Activated naive CD4-positive, alpha-beta T cell (primary cell): ENCODE measurements at places on chromosomes 11 and 22.

DNA sequence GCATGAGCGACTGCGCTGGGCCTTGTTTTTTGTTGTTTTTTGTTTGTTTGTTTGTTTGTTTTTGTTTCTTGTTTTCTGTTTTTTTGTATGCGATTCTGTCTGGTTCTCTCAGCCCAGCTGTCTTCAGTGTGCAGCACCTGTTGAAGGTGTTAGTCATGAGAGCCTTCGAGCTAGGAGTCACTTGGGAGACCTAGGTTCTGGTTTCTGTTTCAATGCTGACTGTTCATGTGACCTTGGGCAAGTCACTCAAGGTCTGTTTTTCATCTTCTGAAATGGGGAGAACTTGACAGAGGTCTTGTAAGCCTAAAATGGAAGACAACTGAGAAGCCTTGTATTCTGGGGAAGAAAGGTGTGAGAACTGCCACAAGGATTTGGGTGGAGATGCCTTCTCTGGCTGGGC, 1.8 kb downstream of the DCPS start:
- DNase-seq = no peak

- DNase-seq = no peak
Measured at GRCh38 chr11:45382133-45382878, 96.2 kb upstream of the SYT13 start.

GRCh38 chr11:91932151-91932821, 292.3 kb upstream of the FAT3 start:
- no peak for DNase-seq

DNA sequence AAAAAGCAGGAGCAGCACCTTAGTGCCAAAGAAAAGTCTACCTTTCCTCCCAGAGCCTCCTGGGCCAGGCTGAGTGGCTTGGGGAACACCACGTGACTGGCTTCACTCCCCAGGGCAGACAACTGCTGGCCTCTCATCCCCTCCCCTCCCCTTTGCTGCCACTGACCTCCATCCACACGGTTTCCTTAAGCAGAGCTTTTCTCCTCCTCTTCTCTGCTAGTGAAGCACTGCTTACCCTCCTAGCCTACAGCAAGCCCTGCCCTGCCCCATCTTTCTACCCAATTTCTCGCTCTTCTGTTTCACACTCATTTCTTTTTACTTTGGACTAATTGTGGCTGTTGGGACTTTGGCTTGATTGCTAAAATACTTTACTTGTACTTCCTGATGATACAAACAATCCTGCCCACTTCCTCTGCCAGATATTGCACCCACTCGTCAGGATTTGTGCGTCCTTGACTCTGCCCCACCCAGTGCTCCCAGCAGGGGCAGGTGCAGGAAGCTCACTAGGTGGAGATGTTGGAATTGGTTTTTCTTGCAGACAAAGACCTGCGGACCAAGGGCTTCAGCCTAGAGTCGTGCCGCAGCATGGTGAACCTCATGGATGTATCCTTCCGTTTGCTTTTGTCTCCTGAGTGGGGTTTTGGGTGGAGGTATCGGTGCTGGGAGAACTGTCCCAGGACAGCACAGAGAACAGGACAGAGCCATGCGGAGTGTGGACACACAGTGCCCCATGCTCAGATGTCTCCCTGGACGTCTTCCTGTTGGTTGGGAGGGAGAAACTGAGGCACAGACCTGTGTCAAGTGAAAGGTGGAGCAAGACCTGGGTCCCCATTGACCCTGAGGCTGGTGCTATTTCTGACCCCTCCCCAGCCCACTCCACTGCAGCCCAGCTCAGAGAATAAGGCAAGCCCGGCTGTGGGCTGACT, 27.3 kb downstream of the CAPN1 start:
- no peak for DNase-seq

DNA sequence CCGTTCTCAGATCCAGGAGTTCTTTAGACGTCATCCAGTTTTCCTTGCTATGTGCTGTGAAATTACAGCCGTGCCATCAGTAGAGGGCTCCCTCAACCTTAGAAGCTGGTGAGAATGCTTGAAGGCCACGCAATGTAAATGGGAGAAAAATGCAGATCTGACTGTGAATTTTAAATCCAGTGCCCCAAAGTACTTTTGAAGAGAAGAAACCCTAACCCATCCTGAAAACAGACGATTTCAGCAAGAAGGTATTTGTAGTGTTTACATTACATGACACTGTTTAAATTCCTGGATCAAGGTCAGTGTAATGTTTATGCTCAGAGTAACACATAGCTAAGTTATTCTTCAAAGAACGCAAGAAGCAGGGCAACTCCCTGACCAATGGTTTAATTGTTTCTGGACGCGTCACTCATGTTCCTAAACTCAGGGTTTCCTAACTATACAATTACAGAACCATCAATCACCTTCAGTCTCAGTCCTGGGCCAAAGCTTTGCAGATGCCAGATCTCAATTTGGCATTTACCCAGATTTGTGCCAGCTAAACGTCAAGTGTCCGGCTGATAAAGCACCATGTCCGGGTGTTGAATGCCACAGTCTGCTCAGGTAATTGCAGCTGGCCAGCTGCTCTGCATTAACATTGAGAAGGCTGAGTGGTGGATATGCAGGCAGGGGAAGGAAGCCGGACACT, 38.2 kb downstream of the ADAMTS8 start:
- DNase-seq = no peak

GRCh38 chr11:28863422-28863821, 755.2 kb downstream of the METTL15 start:
- no peak for DNase-seq

- no peak for DNase-seq
Measured at GRCh38 chr22:43888740-43889139, 3.1 kb downstream of the PNPLA5 start.

DNA sequence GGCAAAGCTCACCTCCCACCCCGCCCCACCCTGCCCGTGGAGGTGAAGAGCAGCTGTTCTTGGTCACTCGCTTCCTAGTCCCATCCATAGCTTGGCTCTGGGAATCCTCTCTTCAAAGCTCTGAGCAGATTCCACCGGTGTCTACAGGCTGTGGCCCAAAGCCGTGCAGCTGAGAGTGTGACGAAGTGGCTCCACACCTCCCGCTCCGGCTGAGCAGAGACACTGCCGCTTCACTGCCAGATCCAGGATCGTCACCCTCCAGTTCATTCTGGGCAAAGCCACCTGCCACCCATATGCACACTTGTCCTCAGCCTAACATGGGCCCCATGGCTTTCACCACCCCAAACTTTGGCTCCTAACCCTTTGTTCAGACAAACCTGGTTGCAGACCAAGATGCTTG, 532.9 kb upstream of the B3GAT1 start:
- no peak for DNase-seq

- no peak for DNase-seq
Measured at GRCh38 chr11:81359476-81359875, 1374.2 kb downstream of the FAM181B start.

- no peak for DNase-seq
Measured at GRCh38 chr11:93648158-93648557, 13.3 kb upstream of the CEP295 start.

DNA sequence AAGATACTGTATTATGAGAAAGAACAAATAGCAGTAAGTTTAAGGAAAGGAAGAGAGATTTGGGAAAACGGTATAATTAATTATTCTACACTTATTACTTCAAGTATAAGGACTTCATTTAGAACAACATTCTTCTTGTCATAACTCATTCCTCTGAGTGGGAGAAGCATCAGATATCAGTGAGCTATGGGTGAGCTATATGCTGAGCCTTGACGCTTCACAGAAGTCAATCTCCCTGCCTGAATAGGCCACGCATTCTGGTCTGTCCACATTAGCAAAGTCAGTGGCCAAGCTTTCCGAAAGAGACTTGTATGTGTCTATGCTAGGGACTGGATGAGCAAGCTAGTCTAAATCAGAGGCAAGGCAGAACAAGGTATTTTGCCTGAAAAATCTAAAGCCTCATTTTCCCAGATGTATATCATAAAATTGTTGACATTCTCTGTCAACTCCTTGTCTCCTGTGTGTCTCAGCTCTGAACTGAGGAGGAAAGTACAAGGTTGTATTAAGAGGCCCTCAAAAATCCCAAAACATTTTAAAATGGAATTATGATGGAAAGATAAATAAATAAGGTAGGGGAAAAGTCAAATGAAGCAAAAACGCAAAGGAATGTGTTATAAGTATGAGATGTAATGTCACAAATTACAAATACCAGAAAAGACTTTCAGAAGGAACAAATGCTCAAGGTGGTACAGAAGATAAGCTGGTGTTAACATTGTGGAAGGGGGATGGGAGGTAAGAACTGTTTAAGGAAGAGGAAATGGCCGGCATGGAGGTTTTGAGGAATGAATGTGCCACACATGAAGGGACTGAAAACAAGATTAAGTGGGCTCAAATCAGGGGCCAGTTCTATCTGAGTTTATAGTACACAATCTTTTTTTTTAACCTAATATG, 1.4 kb downstream of the OR52N2 start:
- no peak for DNase-seq

DNA sequence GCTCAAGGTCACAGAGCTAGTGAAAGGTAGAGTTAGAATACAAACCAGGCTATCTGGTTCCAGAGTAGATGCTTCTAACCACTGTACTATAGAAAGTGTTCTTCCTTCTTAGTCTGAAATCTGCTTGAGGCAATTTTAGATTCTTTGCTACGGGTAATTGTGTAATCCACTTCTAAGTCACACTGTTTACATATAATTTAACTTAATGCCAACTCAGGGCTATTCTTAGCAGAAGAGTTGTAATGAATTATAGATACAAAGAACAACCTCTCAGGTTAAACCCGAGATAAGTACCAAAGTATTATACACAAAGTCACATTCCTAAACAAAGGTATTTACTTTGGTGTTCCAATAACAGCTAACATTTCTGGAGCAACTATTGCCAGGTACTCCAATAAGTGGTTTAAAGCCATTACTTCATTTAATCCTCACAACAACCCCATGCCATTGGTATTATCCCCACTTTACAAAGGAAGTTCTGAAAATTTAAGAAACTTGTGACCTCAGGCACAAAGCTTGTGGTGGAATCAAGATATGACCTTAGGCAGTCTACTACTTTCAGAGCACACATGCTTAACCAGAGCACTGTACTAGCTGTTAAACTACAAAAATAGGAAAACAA, 31.1 kb upstream of the DDI1 start:
- no peak for DNase-seq

DNA sequence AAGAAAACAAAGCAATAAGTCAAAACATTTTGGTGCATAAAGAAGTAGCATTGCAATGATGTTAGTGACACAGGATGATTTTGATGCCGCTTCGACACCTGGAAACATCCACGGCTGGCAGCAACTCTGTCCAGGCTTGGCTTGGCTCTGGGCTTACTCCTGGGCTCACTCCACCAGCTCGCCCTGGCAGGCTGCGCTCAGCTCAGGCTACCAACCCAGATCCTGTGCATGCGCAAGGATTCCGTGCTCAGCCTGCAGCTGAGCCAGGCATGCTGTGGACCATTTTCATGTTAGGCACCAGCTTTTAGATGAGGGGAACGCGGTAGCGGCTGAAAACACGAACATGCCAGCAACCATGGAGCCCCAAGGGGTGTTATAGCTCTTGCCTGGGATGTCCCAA, 66.0 kb downstream of the SLC25A17 start:
- DNase-seq = no peak

DNA sequence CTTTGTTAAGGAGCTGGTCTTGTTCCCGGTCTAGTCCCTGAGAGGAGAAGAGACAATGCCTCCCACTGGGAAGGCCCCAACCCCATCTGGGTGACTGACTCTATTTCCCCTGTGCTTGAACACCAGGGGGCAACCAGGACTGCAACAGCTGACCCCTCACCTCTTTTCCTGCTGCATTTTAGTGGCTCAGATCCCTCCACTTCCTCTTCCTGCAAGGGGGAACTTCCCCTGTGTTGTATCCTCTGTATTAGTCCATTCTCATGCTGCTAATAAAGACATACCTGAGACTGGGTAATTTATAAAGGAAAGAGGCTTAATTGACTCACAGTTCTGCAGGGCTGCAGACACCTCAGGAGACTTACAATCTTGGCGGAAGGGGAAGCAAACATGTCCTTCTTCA, 84.3 kb upstream of the LMO1 start:
- no peak for DNase-seq

DNA sequence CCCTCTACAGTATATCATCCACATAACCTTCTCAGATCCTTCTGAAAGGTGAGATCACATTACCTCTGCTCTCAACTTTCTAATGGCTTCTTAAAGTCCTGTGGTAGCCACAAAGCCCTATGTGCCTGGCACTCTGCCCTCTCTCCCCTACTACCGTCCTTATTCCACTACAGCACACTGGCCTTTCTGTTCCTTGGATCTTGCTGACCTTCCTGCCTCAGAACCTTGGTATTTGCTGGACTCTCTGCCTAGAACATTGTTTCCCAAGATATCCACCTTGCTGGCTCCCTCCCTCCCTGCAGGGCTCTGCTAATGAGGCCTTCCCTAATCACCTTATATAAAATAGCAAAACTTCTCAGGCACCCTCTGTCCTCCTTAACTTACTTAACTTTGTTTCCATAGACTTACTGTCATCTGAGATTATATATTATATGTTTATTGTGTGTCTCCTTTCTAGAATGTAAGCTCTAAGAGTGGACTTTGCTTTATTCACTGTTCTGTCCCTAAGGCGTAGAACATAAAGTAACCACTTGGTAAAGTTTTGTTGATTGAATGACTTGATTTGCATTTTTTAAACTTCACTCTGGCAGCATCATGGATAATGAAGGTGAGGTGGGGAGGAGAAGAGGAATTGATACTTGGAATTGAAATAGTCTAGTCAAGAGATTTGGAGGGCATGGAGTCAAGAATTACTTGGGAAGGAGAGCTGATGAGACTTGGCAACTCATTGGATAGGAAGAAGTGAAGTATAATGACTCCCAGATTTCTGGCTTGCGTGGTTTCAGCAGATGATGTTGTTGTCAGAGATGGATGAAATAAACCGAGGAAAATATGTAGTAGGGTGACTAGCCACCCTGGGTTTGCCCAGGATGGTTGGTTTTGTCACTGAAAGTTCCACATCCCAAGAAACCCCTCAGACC, 10.5 kb downstream of the POLD3 start:
- DNase-seq = no peak

- peak; percentile 41 for DNase-seq
Measured at GRCh38 chr11:66856496-66857233, at the start of gene LRFN4. Gene LRFN4 (plus strand): TSS chr11:66857064. CDS start chr11:66857745, 681 bp downstream.

GRCh38 chr11:99368583-99368982, 347.8 kb downstream of the CNTN5 start:
- DNase-seq = no peak

- no peak for DNase-seq
Measured at GRCh38 chr11:106305458-106305857, 228.0 kb downstream of the AASDHPPT start.

- peak; percentile 50 for DNase-seq
Measured at GRCh38 chr11:65593518-65594414, 1.8 kb downstream of the KCNK7 start.

GRCh38 chr11:13223112-13223511, 54.5 kb upstream of the BMAL1 start:
- no peak for DNase-seq

DNA sequence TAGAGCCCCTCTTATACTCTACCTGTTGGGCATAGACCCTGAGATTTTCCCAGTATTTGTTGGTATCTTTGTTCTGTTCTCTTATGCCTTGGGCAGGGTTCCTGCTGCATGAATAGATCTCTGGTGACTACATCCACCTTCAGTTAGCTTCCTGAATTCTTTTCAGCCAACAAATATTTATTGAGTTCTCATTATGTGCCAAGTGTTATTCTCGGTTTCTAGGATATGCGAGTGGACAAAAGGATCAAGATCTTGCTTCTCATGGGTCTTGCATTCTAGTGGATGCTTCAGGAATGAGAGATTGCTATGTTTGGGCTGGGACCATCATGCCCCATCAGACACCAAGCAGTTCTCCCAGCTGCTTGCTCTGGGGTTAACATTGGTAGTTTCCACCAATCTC, 340.0 kb downstream of the METTL15 start:
- DNase-seq = no peak

- DNase-seq = no peak
Measured at GRCh38 chr22:38435010-38435409, 20.0 kb downstream of the KCNJ4 start.

GRCh38 chr22:38566726-38567504, 3.1 kb downstream of the DMC1 start:
- no peak for DNase-seq
